Skin of body (tissue), 3 donors: ENCODE measurements at places on chromosomes 2 and 18. TPM values are rescaled to one million over a fixed set of nuclear protein-coding genes. Genes with fewer than 3 reads are reported as not detected.

The RGPD4 gene
- not detected for total RNA-seq

- peak; percentile 92 for DNase-seq
Observed at GRCh38 chr2:150280231-150280630, 207.2 kb downstream of the RND3 start.

The NLRC4 gene
- 2.3 TPM for total RNA-seq

The SUCLG1 gene
- total RNA-seq, result 62.8 TPM

The CPO gene
- 0.89 TPM for total RNA-seq

- DNase-seq, result peak; percentile 36
Observed at GRCh38 chr2:129766374-129766993, 213.0 kb upstream of the RAB6C start.
